ENCODE measurements at places on chromosomes 1 and 21. TPM values are rescaled to one million over a fixed set of nuclear protein-coding genes. Genes with fewer than 3 reads are reported as not detected.

GRCh38 chr1:93681989-93682412, 364 bp upstream of the BCAR3 start:
- no peak for DNase-seq

GRCh38 chr1:90534116-90534515, 183.0 kb downstream of the BARHL2 start:
- DNase-seq, result no peak

DNA sequence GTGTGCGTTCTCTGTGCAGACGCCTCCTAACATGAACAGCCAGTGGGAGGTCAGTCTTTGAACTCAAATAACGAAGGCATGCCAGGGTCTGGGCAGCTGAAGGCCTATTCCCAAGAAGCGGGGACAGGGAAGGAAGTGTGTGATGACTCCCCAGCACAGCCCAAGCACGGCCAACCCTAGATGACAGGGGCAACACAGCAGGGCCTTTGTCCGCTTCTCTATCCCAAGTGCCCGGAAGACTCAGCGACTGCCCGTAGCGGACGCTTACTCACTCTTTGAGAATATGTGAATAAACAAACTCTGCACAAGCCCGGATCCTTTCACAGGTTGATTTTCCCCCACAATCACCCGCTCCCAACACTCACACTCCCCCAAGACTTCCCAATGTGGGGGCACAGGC, 11.2 kb downstream of the C1orf198 start:
- DNase-seq, result peak; percentile 81

DNA sequence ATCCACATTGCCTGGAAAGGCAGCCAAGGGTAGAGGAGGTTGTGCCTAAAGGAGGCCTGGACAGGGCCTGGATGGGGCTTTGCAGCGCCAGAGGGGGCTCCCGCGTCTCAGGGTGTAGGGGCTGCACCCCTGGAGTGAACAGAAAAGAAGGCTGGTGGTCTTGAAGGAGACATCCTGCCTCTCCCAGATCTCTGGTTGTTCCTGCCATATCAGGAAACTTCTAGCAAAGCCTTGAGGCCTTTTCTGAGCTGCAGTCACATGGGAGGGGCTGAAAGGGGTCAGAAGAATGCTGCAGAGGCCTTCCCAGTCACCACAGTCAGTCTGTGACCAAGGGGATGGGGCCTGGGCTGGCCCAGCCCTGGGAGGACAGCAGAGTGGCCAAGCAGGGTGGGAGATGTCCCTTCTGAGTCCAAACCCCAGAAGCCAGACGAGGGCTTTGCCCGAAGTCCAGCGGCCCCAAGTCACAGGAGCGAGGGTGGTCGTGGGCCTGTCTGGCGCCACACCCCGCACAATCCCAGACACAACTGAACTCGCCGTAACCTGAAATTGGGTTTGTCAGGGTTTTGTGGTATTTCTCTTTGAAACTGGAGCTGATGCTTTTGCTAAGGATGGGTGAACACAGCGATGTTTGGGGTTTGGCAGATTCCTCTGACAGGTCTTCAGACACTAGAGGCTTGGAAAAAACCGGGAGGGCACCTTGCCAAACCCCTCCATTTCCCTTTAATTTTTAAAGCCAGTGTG, 29.6 kb downstream of the SIM2 start:
- DNase-seq, result peak; percentile 40

Gene VTCN1
- 0.23 TPM for total RNA-seq

GRCh38 chr1:19325368-19325957, 13.3 kb downstream of the SLC66A1 start:
- DNase-seq, result no peak

Data from aorta (tissue), 5 donors.